ENCODE measurements at places on chromosomes 13 and 19. TPM values are rescaled to one million over a fixed set of nuclear protein-coding genes. Genes with fewer than 3 reads are reported as not detected.
A peak's percentile ranks its signal among the peaks of the same experiment; 100 is the strongest.

DNA sequence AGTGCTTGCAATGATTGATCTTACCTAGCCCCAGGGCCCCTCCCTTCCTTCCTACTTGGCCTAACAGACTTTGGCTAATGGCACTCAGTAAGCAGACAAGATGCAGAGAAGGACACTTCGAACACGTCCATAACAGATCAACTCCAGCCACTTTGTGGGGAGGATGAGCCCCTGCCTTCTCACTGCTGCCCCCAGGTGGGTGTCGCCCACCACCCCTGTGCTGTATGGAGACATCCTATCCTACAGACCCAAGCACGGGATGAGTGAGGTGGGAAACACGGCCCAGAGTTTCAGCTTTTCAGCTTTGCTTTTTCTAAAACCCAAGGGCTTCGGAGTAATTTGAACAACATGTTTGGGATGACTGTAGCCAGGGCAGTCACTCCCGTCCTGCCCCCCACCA lies 5.5 kb downstream of the SLC7A1 start:
- no peak overlapping the region for H3K4me3 ChIP-seq
- DNase-seq = no peak
- H3K27ac ChIP-seq = no peak overlapping the region

DNA sequence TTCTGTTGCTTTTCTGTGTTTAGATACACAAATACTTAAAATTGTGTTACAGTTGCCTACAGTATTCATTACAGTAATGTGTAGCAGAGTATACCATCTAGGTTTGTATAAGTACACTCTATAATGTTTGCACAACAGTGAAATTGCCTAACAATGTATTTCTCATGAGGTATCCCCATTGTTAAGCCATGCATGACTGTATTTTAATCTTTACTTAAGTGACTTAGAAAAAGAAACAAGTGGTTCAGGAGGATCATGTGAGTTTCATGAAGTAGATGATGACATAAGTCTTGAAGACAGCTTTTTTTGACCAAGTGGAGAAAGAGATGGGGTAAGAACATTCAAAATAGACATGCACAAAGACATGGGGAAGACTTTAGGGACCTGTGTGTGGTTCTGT lies 8.4 kb upstream of the KCTD4 start:
- DNase-seq = no peak
- H3K4me3 ChIP-seq = no peak overlapping the region
- H3K4me1 ChIP-seq = peaks cover 4% of the 10 kb centered on the region
- no peaks in the 10 kb centered on the region for H3K27me3 ChIP-seq
- no peaks in the 10 kb centered on the region for H3K36me3 ChIP-seq

The TNNT1 gene
- 46.8 TPM for total RNA-seq

GRCh38 chr19:47309608-47310007 lies at the start of gene C5AR1:
C5AR1 (plus strand) TSS chr19:47309861; CDS start chr19:47309896, 35 bp downstream.
- H3K27ac ChIP-seq = no peak within 1 kb of the TSS
- DNase-seq = peak; percentile 32
- H3K4me1 ChIP-seq = peaks cover 41% of the 10 kb centered on the region
- peaks cover 9% of the 10 kb centered on the region for H3K27me3 ChIP-seq
- H3K4me3 ChIP-seq = peak within 1 kb of the TSS; percentile 60

The ATP1A3 gene
- 382 TPM for total RNA-seq

The DPF1 gene
- 0.29 TPM for total RNA-seq

- H3K36me3 ChIP-seq = no peaks in the 10 kb centered on the region
- peaks cover 7% of the 10 kb centered on the region for H3K4me1 ChIP-seq
- H3K27ac ChIP-seq = no peak overlapping the region
- H3K27me3 ChIP-seq = peaks cover 15% of the 10 kb centered on the region
These were observed 852 bp downstream of the KLK1 start for GRCh38 chr19:50822661-50823208.

The SYCN gene
- not detected for total RNA-seq

DNA sequence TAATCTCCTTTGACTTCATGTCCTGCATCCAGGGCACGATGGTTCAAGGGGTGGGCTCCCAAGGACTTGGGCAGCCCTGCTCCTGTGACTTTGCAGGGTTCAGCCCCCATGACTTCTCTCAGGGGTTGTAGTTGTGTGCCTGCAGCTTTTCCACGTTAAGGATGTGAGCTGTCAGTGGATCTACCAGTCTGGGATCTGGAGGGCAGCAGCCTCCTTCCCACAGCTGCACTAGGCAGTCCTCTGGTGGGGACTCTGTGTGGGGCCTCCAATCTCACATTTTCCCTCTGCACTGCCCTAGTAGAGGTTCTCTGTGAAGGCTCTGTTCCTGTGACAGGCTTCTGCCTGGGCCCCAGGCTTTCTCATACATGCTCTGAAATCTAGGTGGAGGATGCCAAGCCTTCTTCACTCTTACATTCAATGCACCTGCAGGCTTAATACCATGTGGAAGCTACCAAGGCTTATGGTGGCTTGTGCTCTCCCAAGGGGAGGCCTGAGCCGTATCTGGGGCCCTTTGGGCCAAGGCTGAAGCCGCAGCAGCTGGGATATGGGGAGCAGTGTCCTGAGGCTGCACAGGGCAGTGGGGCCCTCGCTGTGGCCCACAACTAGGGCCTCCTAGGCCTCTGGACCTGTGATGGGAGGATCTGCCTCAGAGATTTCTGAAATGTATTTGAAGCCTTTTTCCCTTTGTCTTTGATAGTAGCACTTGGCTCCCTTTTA lies 39.3 kb upstream of the ERICH6B start:
- no peak overlapping the region for H3K4me3 ChIP-seq
- H3K27me3 ChIP-seq = no peaks in the 10 kb centered on the region
- no peaks in the 10 kb centered on the region for H3K4me1 ChIP-seq
- DNase-seq = no peak

- no peaks in the 10 kb centered on the region for H3K36me3 ChIP-seq
- H3K27me3 ChIP-seq = no peaks in the 10 kb centered on the region
- no peak overlapping the region for H3K27ac ChIP-seq
- H3K4me3 ChIP-seq = no peak overlapping the region
- no peak for DNase-seq
These were observed 32.5 kb upstream of the IRS2 start for GRCh38 chr13:109818886-109819285.

DNA sequence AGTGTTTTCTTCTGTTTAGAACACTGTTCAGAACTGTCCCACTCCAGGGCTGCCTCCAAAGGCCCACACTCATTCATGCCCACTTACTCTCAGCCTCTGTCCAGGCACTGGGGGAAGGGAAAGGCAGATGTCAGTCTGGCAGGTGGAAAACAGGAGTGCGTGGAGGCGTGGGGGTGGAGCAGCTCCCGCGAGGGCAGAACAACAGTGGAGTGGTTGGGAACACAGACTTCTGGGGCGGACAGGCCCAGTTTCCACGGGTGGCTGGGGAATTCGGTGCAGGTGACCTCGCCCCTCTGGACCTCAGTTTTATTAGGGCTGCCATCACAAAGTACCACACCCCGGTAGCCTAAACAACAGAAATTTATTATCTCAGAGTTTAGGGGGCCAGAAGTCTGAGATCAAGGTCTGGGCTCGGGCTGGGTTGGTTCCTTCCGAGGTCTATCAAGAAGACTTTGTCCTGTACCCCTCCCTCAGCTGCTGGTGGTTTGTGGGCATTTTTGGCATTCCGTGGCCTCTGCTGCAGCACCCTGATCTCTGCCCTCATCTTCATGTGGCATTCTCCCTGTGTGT lies 59.7 kb downstream of the SIPA1L3 start:
- no peaks in the 10 kb centered on the region for H3K4me1 ChIP-seq
- H3K4me3 ChIP-seq = no peak overlapping the region
- H3K36me3 ChIP-seq = no peaks in the 10 kb centered on the region
- DNase-seq = no peak
- H3K27ac ChIP-seq = no peak overlapping the region
- H3K27me3 ChIP-seq = no peaks in the 10 kb centered on the region

The SLC25A41 gene
- not detected for total RNA-seq

DNA sequence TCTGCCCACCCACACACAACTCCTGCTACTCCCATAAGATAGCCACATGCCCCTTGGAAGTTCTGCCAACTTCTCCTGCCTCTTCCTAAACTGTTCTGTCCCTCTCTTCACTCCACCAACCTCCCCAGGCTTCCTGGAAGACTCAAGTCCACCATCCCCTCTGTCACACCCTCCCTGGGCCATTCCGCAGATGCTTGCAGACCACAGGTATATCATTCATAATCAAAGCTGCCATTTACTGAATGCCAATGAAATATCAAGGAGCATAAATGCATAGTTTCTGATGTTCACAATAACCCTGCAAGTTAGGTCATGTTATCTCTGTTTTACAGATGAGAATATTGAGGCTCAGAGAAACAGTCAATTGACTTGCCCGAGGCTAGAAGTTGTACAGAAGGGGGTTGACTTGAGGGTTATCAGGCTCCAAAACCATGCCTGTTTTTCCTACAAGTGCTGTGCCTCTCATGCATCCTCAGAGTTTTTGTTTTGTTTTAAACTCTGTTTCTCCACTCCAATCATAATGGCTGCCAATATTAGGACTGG lies 135.6 kb downstream of the SLC7A1 start:
- no peaks in the 10 kb centered on the region for H3K27me3 ChIP-seq
- H3K27ac ChIP-seq = no peak overlapping the region
- peaks cover 21% of the 10 kb centered on the region for H3K4me1 ChIP-seq
- no peaks in the 10 kb centered on the region for H3K36me3 ChIP-seq

DNA sequence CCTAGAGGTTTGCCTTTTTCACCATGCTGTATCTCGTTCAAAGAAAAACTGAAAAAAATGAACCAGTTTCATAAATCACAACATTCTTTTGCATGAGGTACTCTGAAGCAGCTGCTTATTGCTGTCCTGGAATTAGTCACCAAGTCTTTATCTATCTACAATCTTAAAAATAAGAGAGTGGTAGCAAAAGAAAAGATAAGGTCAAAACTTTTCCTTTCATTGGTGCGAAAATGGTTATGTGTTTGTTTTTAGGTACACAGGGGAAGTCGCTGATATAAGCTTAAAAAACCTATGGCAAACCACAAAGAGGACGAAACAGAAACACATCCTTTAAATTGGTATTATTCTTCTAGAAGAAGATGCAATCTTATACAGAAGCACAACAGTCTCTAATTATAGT lies 20.7 kb downstream of the OBI1 start:
- no peaks in the 10 kb centered on the region for H3K27me3 ChIP-seq
- no peak overlapping the region for H3K27ac ChIP-seq
- H3K4me1 ChIP-seq = no peaks in the 10 kb centered on the region
- H3K36me3 ChIP-seq = no peaks in the 10 kb centered on the region

The RABAC1 gene
- total RNA-seq = 39.8 TPM

DNA sequence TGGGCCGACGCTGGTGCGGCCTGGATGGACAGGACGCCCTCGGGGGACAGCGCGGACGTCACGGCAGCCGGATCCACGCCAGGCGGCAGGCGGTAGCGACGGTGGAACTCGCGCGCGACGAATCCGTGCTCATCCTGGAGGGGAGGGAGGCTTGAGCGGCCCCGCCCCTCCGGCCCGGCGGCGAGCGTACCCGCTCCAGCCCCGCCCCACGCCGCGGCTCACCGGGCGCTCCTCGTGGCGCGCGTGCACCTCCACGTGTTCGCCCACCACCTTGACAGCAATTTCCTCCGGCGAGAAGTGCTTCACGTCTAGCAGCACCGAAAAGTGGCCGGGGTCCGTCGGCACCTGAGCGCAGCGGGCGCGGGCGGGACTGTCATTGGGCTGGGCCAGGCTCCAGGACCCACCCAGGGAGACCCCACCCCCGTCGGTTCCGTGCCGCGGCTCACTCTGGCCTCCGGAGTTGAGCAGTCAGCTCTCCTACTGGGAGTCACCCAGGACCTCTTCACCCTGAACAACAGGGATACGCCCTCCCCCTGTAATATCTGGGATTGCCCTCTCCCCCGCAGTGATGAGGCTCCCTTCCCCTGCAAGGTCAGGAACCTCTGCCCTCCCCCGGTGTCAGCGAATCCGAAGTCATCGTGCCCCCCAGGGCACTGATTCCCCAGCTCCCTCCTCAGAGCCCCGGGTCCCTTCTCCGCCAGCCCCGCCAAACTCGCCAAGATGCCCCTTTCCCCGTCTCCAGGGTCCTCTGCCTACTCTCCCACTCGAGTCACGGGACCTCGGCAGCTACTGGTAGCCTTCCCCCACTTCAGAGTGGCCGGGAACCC lies 1.1 kb downstream of the HSPB6 start:
- peak; percentile 88 for DNase-seq
- H3K27me3 ChIP-seq = no peaks in the 10 kb centered on the region
- H3K36me3 ChIP-seq = no peaks in the 10 kb centered on the region
- H3K4me3 ChIP-seq = peak overlapping the region; percentile 99
- peaks cover 4% of the 10 kb centered on the region for H3K4me1 ChIP-seq

DNA sequence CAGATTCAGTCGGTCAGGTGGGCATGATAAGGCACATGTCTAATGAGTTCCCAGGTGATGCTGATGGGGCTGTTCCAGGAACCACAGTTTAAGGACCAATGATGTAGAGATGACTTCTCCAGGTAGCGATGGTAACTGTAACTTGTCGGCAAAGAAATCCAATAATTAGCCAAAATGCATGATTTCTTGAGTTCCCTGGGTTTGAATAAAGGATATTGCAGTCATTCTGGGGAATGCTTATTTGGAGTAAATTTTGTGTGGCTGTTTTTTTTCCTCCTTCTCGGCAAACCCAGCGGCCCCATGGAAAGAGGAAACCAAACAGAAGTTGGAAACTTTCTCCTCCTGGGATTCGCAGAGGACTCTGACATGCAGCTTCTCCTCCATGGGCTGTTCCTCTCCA lies at the start of gene OR7C2:
TSS of gene OR7C2 (plus strand) at position 301 of the 400 bp plus-strand sequence. CDS start at position 301, 0 bp downstream.
- no peaks in the 10 kb centered on the region for H3K4me1 ChIP-seq
- no peak for DNase-seq
- no peaks in the 10 kb centered on the region for H3K36me3 ChIP-seq
- no peak within 1 kb of the TSS for H3K4me3 ChIP-seq

The TGFB1 gene
- 17.2 TPM for total RNA-seq

- no peaks in the 10 kb centered on the region for H3K36me3 ChIP-seq
- no peaks in the 10 kb centered on the region for H3K27me3 ChIP-seq
- DNase-seq = peak; percentile 59
- H3K27ac ChIP-seq = no peak overlapping the region
- peak overlapping the region; percentile 46 for H3K4me3 ChIP-seq
- peaks cover 3% of the 10 kb centered on the region for H3K4me1 ChIP-seq
These were observed 2.1 kb downstream of the PNMA8C start for GRCh38 chr19:46426506-46427162.

DNA sequence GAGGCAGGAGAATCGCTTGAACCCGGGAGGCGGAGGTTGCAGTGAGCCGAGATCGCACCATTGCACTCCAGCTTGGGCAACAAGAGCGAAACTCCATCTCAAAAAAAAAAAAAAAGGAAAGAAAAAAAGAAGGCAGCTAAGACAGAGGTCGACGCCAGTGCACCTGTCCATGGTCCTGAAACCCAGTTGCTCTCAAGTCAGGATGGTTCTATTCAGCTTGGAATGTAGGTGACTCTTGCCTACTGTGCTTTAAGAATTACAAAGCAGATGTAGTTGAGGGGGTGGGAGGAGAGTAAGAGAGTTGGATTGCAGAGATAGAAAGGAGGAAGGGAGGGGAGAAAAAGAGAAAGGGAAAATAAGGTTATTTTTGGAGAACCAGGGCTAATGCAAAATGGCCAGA lies 18.7 kb downstream of the CACNG7 start:
- no peak for DNase-seq
- H3K27ac ChIP-seq = no peak overlapping the region
- no peaks in the 10 kb centered on the region for H3K27me3 ChIP-seq
- H3K4me3 ChIP-seq = no peak overlapping the region
- H3K4me1 ChIP-seq = no peaks in the 10 kb centered on the region

The PTGIR gene
- total RNA-seq = 2.1 TPM

Measured in heart right ventricle (tissue), 16 donors.